ENCODE measurements at places on chromosomes 7 and 10.

DNA sequence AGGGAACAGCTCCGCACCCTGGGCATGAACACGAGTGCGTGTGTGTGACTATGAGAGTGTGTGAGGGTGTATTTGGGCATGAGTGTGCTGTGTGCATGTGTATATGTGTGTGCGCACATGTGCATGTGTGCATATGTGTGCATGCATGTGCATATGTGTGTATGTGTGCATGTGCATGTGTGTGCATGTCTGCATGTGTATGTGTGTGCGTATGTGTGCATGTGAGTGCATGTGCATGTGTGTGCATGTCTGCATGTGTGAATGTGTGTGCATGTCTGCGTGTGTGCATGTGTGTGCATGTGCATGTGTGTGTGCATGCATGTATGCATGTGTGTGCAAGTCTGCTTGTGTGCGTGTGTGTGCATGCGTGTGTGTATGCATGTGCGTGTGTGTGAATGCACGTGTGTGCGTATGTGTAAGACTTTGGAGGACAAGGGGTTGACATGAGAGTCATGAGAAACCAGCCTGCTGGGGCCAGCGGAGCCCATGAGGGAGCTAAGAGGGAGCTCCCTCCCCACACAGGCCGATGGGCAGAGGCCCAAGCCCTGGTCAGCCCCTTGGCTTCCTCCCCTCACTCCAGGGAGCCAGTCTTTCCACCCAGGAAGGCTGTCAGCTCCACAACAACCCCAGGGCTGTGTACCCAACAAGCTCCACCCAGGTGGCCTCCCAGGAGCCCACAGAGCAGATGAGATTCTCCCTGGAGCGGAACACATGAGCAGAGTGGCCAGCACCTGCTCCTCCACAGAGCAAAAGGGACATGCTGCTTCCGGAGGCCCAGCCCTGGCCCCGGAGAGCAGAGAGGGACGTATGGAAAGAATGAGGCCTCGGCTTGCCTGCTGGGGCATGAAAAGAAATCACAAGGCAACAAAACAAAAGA lies 142.5 kb upstream of the PPP2R2D start:
- DNase-seq = no peak

- DNase-seq = no peak
Observed at GRCh38 chr10:8462565-8462964, 408.1 kb downstream of the GATA3 start.

- no peak for DNase-seq
Observed at GRCh38 chr7:69526570-69526969, 71.7 kb upstream of the AUTS2 start.

- no peak for DNase-seq
Observed at GRCh38 chr10:15262036-15262713, 93.7 kb upstream of the NMT2 start.

- DNase-seq = no peak
Observed at GRCh38 chr10:17278607-17279240, 50.7 kb downstream of the VIM start.

GRCh38 chr10:94003488-94003887 lies 9.8 kb downstream of the PLCE1 start:
- DNase-seq = no peak

GRCh38 chr10:108385963-108386362 lies 1221.5 kb upstream of the SORCS1 start:
- DNase-seq = no peak

GRCh38 chr7:91780521-91780920 lies 100.0 kb downstream of the MTERF1 start:
- DNase-seq = no peak

Data from smooth muscle cell of the brain vasculature (primary cell).